ENCODE measurements at places on chromosomes 13 and 19.

DNA sequence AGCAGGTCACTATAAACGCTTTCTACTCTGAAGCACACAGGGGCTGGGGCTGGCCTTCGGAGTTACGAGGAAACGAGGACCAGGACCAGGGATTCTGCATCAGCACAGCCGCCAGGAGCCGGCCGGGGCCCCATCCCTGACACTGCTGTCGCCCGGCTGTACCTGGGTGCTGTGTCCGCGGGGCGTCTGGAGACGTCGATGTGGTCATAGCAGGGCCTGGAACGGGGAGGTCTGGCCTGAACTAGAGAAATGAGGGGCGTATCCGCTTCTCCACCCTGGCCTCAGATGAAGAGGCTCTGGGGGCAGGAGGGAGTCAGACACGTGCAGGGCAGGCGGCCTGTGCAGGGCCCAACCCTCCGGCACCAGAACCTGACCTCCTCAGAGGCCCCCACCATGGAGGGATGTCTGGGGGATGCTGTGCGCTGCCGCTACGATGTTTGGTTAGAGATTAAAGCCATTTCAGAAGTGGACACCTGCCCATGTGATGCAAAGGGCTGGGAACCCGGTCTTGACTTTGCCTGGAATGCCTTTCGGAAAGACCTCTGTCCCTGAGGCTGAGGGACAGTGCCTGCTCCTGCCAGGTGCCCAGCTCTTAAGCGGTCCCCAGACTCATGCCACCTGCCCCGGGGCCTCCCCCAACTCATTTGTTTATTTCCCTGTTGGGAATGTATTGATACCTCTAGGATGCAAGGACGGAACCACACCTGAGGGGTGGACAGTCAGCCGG lies 21.4 kb downstream of the GAS6 start:
- DNase-seq: no peak

GRCh38 chr19:16118489-16119033 lies 6.9 kb downstream of the RAB8A start:
- DNase-seq: no peak

- DNase-seq: no peak
These were observed 49.9 kb upstream of the SERP2 start for GRCh38 chr13:44323754-44324153.

GRCh38 chr13:112362021-112362420 lies 14.1 kb upstream of the SPACA7 start:
- no peak for DNase-seq

- no peak for DNase-seq
These were observed 297.5 kb downstream of the ENOX1 start for GRCh38 chr13:43489233-43489632.

- no peak for DNase-seq
These were observed 32.0 kb downstream of the ZNRF4 start for GRCh38 chr19:5487222-5487621.

DNA sequence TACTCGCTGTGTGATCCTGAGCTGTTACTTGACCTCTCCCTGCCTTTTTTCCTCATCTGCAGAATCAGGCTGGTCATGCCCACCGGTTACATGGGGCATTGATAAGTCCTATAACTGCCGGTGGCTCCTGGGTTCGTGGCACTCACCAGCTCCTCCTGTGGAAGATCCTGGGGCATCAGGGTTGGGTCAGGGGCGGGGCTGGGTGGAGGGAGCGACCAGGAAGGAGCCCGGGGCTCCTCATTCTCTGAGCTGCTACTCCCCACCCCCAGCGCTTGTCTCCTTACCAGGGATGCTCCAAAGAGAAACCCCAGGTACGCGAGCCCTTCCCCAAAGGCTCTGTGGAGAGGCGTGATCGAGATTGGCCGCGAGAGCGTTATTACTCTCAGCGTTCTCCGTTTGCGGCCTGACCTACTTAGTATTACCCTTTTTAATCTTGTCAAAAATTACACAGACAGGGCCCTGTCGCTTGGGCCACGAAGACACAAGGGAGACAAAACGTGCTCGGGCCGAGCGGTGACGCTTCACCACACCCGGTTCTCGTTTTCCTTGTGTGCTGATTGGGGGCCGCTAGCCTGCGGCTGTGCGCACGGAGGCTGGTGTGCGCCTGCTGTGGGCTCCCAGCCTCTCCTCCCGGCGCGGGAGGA lies 10.7 kb downstream of the HDGFL2 start:
- no peak for DNase-seq

- no peak for DNase-seq
These were observed 52.4 kb downstream of the CHST8 start for GRCh38 chr19:33673996-33674625.

DNA sequence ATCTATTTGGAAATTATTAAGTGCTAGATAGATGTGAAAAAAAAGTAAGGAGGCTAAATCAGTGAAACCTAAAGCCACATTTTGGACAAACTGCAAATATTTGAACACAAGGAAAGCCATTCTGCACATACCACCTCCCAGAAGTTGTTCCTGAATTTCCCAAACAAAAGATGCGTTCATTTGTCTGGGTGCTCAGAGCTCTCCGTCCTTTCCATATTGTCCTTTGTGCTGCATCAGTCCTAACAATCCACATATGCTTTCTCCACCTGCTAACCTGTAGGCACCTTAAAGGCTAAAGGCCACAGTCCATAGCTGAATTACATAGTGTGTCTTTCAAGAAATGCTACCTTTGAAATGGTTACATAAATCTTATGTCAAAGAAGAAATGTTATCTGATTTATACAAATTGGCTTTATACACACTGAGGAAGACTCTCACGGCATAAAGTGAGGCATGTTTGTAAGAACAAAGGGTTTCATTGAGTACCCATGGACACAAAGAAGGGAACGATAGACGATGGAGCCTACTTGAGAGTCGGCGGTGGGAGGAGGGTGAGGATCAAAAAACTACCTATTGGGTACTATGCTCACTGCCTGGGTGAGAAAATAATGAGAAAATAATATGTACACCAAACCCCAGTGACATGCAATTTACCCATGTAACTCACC lies 182.0 kb downstream of the RGCC start:
- no peak for DNase-seq

GRCh38 chr19:16015805-16016173 lies 60.5 kb upstream of the TPM4 start:
- DNase-seq: no peak

DNA sequence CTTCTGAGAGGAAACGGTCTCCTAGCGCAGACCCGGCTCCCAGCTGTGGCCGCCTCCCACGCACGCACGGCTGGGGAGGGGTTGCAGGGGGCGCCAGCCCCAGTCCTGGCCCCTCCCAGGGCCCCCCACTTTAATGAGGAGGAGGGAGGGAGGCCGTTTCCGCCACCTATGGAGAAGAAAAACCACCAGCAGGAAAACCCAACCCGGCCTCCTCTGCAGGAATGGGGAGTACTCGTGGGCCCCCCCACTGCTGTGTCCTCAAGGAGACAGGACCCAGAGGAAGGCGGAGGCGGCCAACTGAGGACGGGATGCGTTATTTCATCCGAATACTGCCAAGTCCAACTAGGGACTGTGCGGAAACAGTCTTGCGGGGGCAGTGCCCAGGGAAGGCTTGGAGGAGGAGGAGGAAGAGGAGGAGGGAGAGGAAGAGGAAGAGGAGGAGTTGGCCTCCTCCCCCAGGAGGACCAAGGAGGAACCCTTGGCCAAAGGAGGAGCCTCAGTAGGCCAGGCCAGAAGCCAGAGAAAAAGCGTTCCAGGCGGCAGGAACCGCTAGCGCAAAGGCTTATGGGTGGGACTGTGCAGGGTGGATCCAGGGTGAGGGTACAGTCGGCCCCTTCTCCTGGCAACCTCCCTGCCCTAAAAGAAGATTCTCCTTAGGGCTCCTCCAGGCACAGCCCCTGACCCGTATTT lies 3.9 kb upstream of the SSBP4 start:
- no peak for DNase-seq

DNA sequence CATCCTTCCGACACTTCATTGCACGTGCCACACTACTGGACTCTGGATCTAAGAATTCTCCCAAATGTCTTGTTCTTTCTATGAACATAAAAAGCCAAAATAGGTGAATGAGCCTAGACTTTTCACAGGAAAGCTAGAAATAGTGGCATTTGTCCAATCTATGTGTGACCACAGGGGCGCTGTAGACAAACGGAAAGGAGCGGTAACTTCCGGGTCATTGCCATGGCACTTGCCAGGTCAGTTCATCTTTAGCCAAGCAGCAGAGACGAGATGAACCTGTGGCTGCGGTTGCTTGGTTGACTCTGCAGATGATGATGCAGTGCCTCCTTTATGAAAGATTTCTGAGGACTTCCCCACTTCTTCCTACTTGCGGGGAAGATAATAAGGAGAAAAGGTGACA lies 65.6 kb downstream of the ADGRE1 start:
- DNase-seq: no peak

- DNase-seq: no peak
These were observed 226.8 kb downstream of the RAP2A start for GRCh38 chr13:97660594-97661260.

- no peak for DNase-seq
These were observed 32.0 kb downstream of the KLF5 start for GRCh38 chr13:73090823-73091187.

DNA sequence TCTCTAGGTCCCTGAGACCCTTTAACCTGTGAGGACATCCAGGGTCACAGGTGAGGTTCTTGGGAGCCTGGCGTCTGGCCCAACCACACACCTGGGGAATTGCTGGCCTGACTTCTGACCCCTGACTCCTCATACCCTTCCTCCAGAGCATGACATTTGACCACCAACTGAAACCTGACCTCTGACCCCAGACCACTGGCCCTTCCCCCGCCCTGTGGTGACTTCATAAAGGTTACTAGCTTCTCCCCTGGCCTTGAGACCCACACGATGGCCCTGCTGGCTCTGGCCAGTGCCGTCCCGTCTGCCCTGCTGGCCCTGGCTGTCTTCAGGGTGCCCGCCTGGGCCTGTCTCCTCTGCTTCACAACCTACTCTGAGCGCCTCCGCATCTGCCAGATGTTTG lies at the start of gene SPACA6:
Gene SPACA6, plus strand, starts transcription at position 71 of the 400 bp plus-strand sequence. Its CDS starts 197 bp downstream, at position 268.
- DNase-seq: no peak

DNA sequence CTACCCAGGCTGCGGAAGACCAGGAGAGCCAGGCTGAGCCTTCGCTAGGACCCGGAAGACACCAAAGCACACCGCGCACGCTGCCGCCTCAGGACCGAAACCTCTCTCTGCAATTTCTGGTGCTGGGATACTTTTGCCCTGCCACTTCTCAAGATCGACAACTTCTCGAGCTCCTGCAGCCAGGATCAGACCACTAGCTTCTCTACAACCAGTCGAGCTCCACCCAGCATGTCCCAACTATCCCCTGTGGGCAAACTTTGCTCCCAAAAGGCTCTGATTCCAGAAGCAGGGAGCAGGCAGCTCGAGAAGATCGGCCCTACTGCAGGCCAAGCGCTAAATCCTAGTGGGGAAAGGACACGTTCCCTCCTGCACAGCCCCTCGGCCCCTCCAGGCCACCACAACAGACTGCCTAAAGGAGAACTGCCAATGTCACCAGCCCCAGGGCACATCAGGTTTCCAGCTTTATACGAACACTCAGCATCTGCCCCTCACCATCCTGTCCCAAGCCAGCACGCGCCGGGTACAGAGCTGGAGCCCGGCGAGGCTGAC lies 979 bp downstream of the AKAP8 start:
- peak; percentile 55 for DNase-seq

DNA sequence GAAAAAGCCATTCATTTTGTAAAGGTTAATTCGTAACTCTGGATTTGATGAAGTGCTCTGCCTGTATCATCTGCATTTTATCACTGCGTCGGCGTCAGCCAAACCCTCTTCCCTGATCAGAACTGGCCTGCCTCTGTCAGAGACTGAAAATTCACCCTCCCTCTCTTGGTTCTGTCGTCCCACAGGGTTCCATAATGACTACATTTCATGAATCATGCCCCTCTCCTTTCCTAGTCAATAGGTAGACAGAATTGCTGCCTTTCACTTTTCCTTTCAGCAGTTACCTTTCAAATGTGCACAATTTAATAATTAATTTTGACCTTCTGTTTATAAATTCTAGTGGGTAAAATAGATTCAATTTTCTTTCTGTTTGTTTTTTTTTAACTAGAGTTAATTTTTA lies 423.4 kb downstream of the RFC3 start:
- DNase-seq: no peak

DNA sequence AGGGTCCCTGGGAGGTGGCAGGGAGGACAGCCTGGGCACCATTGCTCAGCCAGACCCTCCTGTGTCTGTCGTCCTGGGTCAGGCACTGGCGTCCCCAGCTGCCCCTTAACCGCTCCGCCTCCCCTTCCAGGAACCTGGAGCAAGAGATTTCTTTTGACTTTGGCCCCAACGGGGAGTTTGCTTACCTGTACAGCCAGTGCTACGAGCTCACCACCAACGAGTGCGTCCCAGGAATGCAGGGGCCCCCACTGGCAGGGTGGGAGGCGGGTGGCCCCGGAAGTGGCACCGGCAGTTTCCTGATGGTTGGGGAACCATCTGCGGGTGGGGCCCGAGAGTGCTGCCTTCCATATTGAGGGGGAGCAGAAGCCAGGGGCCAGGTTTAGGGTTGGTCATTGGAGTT lies 13.0 kb downstream of the PRKCSH start:
- DNase-seq: no peak

GRCh38 chr13:24232474-24232873 lies 72.0 kb downstream of the SPATA13 start:
- DNase-seq: no peak

DNA sequence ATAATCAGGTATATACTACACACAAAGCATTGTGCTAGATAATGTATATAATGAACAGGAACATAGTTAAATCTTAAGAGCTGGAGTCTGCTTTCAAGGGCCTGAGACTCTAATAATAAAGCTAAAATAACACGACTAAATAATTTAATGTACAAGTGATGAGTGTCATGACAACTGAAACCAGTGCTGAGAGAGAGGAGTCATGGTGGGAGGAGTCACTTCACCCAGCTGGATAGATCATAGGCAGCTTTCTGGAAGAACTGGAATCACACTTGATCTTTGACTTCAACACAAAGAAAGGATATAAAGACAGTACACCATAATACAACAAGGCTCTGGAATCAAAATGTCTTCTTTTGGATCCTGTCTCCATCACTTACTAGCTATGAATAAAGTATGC lies 7.1 kb downstream of the RBM26 start:
- peak; percentile 16 for DNase-seq

GRCh38 chr13:29486551-29486950 lies 108.9 kb downstream of the SLC7A1 start:
- no peak for DNase-seq

GRCh38 chr19:2337329-2337707 lies 8.8 kb downstream of the SPPL2B start:
- no peak for DNase-seq

DNA sequence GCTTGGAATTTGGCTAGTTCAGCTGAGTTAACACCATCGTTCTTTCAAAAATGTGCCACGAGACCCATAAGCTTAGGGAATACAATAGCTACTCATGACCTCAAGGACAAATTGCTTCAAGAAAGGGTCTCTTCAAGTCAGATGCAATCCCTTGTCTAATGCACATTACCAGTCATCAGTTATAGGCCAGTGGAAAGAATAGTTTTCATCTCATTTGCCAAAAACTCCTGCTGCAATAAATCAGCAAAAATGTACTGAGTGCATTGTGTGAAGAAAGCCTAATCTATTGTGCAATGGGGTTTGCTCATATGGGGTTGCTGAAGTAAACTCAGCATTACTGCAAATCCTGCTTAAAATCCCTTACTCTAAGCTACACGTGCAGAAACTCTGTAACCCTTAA lies 208.3 kb upstream of the NBEA start:
- DNase-seq: no peak

GRCh38 chr19:43628646-43629326 lies 9.4 kb upstream of the ZNF428 start:
- no peak for DNase-seq

All from RWPE1 (cell line).